Activated CD8-positive, alpha-beta memory T cell treated with anti-CD3 and anti-CD28 coated beads for 48 hours (primary cell): ENCODE measurements at places on chromosomes 12 and 14.

GRCh38 chr12:6936636-6937480 lies 6.8 kb upstream of the RNU7-1 start:
- no peak for DNase-seq

GRCh38 chr12:56336361-56337167 lies 2.1 kb upstream of the IL23A start:
- DNase-seq = no peak

DNA sequence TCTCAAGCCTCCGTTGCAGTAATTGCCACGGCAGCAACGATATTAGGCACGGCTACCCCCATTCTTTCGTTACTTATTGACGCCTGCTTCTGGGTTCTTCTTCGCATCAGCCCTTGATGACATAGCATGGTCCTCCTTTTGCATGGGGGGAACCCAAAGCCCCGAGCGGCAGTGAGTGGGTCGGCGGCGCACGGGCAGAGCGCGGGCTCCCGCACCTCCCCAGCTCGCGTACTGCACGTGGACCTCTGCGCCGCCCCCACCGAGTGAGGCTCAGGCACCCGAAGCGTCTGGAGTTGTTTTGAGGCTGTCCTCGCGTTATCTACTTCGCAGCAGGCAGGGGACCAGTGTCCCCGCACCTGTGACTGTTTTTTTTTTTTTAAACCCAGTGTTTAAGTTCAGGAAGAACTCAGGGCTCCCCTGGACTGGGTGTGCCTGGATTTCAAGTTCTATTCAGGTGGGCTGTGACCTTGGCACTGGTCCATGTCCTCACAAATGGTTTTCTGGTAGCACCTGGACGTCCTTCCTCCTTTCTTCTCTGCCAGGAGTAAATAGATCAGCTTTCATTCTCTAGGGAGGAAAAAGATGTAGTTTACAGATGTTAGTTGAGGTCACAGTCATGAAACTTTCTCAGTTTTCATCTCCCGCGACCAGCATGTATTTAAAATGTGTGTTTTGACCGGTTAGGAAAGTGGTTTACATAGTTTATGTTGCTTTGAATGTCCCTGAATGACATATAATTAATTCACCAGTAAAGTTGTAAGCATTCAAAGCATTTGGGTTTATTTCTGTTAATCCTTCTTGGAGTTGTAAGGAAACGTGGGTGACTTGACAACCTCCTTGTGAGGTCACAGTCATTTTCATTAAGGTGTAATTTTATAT lies 1.4 kb upstream of the FOXN4 start:
- no peak for DNase-seq

GRCh38 chr12:115606040-115606439 lies 671.5 kb downstream of the MED13L start:
- DNase-seq = no peak

- DNase-seq = no peak
Measured at GRCh38 chr14:60723907-60724618, at the start of gene SIX4. Gene SIX4 (minus strand): TSS chr14:60724351. CDS start chr14:60724074, 277 bp downstream.

GRCh38 chr12:47715393-47715876 lies 9.6 kb upstream of the RPAP3 start:
- peak; percentile 48 for DNase-seq

- DNase-seq = no peak
Measured at GRCh38 chr14:62665286-62665685, 380.0 kb downstream of the KCNH5 start.

GRCh38 chr12:64666054-64666914 lies 56.0 kb downstream of the RASSF3 start:
- DNase-seq = no peak

DNA sequence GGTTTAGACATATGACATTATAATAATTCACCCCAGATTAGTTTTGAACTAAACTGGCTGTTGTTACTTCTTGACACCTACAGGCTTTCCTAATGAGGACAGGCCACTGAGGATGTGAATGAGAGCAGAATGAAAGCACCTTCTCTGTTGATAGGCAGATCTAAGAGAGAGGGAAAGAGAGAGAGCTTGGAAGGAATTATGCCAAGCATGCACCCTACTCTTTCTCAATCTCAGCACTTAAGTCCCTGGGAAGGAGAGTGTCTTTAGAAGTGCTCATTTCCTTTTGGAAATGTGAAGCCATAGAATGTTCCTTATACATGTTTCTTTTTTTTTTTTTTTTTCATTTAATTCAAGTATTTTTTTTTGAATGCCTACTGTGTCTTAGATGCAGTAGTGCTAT lies 49.0 kb downstream of the TBC1D15 start:
- no peak for DNase-seq

- DNase-seq = no peak
Measured at GRCh38 chr12:85527192-85527591, 247.2 kb downstream of the ALX1 start.

- DNase-seq = no peak
Measured at GRCh38 chr14:92719421-92719820, 29.0 kb downstream of the LGMN start.

GRCh38 chr14:92323916-92324818 lies 1.2 kb downstream of the SLC24A4 start:
- DNase-seq = no peak

GRCh38 chr14:43475757-43476156 lies 1031.3 kb downstream of the FSCB start:
- no peak for DNase-seq

- DNase-seq = no peak
Measured at GRCh38 chr12:38523920-38524319, 207.3 kb downstream of the ALG10B start.

DNA sequence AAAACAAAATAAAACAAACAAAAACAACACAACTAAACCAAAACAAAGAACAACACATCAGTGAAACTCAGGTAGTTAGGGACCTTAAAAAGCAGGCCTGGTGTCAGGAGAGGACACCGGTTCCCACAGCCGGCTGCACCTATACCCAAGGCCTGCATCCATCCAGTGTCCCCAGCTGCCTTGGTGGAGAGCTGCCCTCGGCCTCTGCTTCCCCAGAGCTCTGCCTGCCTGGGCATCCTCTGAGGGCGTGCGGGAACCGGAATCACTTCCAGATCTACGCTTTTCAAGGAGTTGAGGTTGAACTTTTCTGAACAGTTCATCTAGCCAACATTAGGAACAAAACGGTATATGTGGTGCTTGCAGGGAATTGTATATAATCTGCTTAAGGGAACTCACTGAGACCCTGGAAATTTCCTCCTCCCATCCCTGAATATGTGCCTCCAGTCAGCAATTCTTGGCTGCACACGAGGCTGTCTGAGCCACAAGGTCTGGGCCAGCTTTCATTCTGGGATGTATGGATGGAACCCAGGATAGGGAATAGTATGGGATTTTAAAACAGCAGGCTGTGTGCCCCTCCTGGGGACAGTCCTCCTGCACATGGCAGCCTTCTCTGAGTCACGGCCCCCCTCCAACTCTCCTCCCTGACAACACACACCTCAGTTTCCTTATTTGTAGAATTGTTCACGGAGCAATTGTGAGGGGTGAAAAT lies 319.0 kb upstream of the RTL1 start:
- DNase-seq = no peak

DNA sequence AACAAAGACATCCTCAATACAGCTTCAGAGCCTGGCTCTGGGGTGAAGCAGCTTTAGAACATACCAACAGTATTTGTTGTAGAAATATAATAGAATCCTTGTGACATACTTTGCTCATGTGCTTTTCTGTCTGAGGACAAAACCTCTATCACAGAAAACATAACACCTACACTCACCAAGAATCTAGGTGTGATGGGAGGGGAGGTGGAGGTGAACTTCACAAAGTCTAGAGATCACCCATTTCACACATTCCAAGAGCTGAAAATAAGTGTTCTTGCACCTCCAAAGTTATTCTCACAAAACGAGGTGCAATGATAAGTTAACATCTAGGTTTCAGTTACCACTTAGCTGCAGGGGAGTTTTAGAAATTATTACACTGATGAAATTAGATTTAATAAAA lies 32.7 kb upstream of the BTG1 start:
- no peak for DNase-seq

- peak; percentile 74 for DNase-seq
Measured at GRCh38 chr12:94100990-94101737, 47.2 kb upstream of the PLXNC1 start.

DNA sequence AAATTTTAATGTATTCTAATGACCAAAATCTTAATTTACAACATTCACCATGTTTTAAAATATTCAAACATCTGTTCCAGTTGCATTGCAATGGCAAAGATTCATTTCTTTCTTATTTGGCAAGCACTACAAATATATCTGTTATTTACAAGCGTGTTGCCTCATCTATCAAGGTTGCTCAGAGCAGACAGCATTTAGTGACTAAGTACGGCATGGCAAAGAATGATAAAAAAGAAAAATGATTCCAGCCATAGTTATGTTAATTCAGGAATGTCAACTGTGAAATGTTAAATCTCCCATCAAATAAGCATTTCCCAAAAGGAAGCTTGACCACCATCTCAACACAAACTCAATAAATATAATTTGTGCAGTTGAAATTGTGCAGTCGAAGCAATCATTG lies 312.1 kb downstream of the SEC23A start:
- no peak for DNase-seq

- DNase-seq = no peak
Measured at GRCh38 chr12:17577405-17577804, 512.6 kb downstream of the RERGL start.

DNA sequence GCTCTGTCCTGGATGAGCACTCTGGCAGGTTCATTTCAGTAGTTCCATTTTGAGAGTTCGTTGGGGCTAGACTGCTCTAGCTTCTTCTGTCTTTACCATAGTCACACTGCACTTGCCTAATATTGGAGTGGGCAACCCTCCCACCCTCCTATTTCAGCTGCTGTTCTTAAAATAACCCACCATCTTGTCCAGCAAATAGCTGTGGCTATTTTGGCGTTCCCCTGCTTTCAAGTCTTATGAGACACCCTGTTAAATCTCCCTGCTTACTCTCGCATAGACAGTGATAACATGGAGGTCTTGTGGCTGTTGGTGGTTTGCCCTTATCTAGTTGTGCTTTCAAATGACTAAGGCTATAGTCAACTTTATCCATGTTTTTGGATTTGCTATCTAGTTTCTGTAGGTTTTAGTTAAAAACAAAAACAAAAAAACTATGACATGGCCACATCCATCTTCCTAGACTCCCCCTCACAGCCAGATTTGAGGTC lies 65.5 kb downstream of the LRP6 start:
- no peak for DNase-seq

DNA sequence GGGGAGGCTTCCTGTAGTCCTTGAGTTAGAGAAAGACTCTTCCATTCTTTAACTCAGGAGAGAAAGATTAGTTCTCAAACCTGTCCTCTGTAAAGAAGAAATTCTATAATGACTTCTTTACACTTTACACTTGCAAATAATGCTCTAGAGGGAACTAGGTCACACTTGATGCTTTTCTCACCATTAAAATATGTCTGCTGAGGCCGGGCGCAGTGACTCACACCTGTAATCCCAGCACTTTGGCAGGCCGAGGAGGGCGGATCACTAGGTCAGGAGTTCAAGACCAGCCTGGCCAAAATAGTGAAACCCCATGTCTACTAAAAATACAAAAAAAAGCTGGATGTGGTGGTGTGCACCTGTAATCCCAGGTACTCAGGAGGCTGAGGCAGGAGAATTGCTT lies 6.3 kb downstream of the NTN4 start:
- no peak for DNase-seq

- DNase-seq = no peak
Measured at GRCh38 chr12:40971911-40972310, 216.2 kb upstream of the PDZRN4 start.

GRCh38 chr12:48899651-48900050 lies 25.6 kb downstream of the FKBP11 start:
- no peak for DNase-seq

DNA sequence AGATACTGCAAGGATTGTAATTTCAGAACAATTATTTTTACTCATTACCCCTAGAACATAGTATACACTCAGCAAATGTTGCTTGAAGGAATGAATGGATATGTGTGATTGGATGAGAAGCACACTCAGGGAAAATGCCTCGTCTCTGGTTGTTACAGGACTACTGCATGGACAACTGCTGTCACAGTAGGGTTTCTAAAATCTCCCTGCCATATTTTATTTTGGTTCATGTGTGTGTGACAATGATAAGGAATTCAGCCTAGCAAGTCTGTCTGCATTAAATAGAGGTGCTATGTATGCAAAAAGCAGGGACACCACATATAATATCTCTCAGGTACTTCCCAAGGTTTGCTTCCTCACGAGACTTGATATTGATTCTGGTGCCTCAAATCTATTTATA lies 1.4 kb downstream of the PTPRR start:
- DNase-seq = no peak

DNA sequence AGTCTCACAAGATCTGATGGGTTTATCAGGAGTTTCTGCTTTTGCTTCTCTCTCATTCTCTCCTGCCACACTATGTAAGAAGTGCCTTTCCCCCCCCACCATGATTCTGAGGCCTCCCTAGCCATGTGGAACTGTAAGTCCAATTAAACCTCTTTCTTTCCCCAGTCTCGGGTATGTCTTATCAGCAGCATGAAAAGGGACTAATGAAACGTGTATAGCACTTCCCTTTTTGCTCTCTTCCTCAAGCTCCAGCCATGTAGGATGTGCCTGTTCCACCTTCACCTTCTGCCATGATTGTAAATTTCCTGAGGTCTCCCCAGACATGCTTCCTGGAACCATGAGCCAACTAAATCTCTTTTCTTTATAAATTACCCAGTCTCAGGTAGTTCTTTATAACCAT lies 7.0 kb upstream of the CRACR2A start:
- no peak for DNase-seq

- DNase-seq = no peak
Measured at GRCh38 chr12:123094349-123095077, 56.4 kb downstream of the PITPNM2 start.
